ENCODE measurements at places on chromosomes 1 and 21.

DNA sequence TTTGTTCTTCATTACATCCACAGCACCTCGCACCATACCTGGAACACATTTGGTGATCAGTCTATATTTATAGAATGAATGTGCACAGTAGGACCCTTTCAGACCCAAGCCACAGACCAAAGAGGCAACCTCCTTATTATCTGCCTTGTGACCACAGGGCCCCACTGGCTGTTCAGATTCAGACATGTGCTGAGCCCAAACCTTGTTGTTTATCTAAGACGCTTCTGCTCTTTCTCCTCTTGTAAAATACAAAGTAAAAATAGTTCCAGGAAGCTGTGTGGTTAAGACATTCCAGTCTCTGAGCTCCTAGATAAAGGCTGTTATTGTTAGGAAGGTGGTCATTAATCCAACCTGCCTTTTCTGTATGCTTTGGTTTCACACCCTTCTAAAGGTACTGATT is 3.6 kb upstream of the SCMH1 start:
- no peak for DNase-seq

- DNase-seq: no peak
Measured at GRCh38 chr1:6016191-6016865, 24.1 kb upstream of the NPHP4 start.

GRCh38 chr1:8663090-8663802 is 154.2 kb downstream of the RERE start:
- DNase-seq: no peak

- no peak for DNase-seq
Measured at GRCh38 chr1:6519935-6520671, 28.6 kb upstream of the PLEKHG5 start.

Measured in NK-92 treated with Interleukin-12 subunit alpha and Interleukin-12 subunit beta, amount 100 ng/mL, for 24 hours (cell line).